ENCODE measurements at places on chromosomes 6 and 20.

DNA sequence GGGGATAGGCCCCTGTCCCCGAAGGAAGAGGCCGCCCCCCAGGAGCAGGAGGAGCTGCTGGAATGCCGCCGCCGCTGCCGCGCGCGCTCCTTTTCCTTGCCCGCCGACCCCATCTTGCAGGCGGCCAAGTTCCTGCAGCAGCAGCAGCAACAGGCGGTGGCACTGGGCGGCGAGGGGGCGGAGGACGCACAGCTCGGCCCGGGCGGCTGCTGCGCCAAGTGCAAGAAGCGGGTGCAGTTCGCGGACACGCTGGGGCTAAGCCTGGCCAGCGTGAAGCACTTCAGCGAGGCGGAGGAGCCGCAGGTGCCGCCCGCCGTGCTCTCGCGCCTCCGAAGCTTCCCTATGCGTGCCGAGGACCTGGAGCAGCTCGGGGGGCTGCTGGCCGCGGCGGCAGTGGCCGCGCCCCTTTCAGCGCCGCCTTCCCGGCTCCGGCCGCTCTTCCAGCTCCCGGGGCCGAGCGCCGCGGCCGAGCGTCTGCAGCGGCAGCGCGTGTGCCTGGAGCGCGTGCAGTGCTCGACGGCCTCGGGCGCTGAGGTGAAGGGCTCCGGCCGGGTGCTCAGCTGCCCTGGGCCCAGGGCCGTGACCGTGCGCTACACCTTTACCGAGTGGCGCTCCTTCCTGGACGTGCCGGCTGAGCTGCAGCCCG is 630 bp downstream of the PPP1R3G start:
- DNase-seq = no peak

GRCh38 chr20:50401587-50402418 is 108.4 kb upstream of the PTPN1 start:
- DNase-seq = no peak

GRCh38 chr20:24917797-24918578 is 31.1 kb upstream of the CST7 start:
- DNase-seq = peak; percentile 32

GRCh38 chr20:48196486-48196885 is 411.2 kb upstream of the SULF2 start:
- DNase-seq = no peak

DNA sequence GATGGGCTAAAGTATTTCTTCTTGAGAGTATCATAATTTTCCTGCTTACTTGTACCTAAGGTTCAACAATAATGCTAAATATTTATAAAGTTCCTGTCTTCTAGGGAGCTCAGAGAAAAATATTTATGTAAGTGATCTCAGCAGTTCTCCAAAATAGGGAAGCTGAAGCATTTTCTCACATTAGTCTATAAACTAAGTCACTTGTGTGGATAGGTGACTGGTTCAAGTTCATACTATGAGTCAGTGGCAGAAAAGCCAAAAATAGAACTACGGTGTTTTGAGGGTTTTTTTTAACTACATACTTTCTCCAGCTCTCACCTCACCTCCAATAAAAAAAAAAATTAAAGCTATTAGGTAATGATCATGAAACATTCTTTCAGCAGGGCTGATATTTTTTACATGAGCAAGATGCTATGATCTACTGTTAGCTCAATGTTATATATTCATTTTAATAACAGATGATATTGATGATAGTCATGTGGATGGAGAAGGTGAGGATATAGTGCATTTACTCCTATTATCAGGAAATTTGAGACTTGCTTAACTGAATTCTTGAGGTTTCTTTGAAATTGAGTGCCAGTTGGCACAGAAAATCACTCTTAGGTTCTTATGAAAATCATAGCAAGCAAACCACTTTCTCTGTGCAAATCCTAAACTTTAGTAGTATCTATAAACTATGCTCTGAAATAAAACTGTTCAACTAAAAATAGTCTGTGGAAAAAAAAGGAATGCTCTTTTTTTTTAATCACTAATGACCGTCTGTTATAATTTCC is 4.1 kb upstream of the MOXD1 start:
- DNase-seq = no peak

DNA sequence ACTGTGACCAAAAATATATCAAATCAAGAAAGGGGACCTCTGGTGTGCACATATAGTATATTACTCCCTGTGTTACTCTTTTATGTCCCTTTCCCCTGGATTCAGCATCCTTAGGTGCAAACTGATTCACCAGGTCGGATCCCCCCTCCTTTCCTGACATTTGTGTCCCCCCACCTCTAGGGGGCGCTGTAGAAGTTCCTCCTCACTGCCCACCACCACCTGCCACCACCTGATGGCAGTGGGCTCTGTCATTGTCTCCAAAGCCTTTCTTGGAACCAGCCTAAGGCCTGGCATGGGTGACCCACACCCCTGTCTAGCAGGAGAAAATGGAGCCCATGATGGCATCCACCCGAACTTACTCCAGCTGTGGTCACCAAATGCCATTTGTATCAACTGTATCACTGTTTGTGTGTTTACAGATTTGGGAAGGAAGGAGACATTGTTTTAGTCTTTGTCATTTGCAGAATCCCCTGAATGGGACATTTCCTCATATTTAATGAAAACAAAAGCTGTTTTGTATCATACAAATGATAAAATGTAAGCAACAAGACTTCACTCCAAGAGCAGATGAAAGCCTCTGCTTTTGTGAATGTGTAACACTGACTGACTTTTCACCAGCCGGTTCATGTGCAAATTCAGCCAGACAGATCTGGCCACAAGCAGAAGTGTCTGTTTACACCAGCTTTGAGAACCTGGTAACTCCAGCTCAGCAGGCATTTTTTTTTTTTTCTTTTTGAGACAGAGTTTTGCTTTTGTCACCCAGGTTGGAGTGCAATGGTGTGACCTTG is 66.2 kb downstream of the ARMC2 start:
- peak; percentile 9 for DNase-seq

GRCh38 chr20:62089393-62089792 is 23.7 kb upstream of the TAF4 start:
- DNase-seq = no peak

DNA sequence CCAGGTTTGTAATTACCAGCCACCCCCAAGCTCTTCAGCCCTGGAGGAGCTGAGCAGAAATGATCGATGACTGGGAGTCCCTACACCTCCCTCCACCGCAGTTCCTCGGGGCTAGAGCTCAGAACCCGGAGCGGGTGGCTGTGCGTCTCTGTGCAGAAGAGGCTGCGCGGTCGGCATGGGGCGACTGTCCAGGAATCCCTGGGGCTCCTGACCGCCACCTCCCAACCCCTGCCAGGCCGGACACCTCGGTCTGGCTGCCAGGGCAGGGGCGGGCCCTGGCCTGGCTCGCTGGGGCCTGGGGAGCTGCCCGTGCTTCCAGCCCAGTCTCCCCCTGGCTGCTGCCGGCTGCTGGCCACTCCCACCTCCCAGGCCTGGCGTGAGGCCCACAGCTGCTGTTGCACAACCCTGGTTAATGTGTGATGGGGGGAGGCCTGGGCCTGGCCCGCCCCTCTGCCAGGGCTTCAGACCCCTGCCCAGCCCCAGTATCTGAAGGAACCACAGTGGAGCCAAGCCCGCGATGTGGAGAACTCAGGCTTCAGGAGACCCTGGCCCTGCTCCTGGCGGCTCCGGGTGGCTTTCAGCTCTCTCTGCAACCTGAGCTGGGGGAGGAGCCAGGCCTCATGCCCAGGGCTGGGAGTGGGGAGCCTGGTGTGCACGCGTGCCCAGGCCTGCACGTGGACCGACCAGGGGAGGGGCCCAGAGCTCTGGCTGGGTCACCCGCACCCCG is 1.2 kb downstream of the SLC2A4RG start:
- no peak for DNase-seq

DNA sequence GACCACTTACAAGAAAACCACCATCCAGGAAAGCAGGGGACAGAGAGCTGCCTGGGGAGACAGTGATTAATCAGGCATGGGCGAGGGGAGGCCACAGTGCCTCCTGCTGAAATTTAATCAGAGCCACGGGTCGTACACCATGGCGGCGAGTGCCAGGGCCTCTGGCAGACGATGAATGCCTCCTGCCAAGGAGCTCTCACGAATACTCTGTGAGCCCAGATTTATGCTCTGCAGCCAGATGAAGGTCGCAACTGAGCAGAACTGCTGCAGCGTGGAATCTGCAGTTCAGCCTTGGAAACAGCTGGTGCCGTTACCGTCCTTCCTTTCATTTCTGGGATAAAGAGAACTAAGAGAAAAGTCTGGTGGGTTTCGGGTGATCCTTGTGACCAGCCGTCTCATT is 85.6 kb downstream of the BFSP1 start:
- DNase-seq = no peak

DNA sequence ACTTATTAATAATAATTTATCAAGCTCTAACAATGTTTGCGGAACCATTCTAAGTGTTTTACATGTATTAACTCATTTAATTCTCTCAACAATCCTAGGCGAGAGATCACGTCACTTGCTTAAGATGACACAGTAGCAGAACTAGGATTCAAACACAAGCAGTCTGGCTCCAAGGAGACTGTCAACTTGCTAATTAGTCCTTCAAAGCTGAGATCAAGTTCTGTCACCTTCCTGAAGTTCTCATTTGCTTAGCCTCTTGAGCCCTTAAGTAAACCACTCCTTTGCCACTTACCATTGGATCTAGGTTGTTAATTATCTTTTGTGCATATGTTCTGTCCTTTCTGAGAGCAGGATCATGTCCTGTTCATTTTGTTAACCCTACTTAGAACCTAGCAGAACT is 14.1 kb downstream of the FKBP5 start:
- DNase-seq = no peak

GRCh38 chr6:129893640-129894039 is 32.5 kb upstream of the TMEM244 start:
- peak; percentile 15 for DNase-seq

- no peak for DNase-seq
These were observed 290.8 kb downstream of the THBS2 start for GRCh38 chr6:168962886-168963285.

- DNase-seq = no peak
These were observed 168.5 kb upstream of the SIM1 start for GRCh38 chr6:100633096-100633777.

DNA sequence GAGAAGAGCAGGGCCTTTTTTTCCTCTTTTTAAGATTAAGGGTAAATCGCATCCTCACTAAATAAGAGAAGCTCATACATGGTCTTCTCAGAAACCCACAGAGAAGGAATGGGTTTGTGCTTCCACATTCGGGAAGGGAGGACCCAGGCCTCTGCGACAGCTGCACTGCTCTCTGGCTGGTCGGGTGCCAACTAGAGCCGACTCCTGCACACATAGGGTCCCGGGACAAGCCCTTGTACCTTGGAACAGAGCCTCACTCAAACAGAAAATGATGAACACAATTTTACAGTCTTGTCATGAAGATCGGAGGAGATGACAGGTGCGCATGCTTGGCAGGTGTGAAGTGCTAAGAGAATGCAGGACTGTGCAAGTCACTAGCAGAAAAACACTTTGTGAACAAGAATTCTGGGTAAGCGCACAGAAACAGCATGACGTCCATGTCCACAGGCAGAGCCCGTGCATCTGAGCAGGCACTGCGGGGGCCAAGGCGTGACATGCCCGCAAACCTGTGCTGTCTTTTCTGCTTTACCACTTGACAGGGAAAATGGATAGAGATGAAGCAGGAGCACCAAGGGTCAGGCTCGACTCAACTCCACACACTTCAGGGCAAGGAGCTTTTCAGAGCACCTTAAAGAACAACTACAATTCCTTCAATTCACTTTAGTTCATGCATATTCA is 101.0 kb upstream of the MPC1 start:
- DNase-seq = no peak

DNA sequence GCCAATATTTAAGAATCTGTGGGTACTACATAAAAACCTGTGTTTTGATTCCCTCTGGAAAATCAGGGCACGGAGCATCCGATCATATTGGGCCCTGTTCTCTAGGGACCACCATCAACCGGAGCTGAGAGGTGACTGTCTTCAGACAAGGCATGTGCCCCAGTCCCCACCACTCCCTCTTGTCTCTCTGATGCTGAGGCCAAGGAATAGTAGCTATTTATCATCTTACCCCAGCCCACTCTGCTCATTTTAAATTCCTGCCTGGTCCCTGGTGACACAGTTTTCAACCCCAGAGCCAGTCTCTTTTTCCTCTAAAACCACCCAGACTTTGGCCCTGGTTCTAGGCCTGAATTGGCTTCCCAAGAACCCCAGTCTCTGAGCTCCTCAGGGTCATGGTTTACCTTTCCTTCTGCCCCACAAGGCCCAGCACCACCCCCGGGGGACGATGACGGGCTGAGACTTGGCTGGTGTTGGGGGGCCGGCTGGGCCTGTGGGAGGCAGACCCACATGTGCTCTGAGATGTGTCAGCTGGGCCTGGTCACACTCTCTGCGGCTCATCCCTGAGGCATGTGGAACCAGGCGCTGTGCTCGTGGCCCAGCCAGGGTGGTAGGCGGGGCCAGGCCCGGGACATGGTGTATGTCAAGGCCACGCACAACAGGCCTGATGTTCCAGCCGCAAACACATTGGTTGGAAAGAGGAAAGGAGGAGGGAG is 114.4 kb downstream of the CEBPB start:
- no peak for DNase-seq

DNA sequence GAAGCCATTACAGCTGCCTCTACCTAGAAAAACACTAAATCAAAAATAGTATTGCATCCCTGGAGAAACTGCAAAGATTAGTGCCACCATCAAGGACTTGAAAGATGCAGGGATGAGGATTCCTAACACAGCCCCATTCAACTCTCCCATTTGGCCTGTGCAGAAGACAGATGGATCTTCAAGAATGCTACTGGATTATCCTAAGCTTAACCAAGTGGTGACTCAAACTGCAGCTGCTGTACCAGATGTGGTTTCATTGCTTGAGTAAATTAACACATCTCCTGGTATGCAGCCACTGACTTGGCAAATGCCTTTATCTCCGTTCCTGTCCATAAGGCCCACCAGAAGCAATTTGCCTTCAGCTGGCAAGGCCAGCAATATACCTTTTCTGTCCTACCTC is 117.4 kb downstream of the TBC1D32 start:
- no peak for DNase-seq

GRCh38 chr6:64288351-64288750 is 652.7 kb downstream of the PHF3 start:
- no peak for DNase-seq

- DNase-seq = no peak
These were observed 384.2 kb downstream of the PRKN start for GRCh38 chr6:162343198-162343935.

DNA sequence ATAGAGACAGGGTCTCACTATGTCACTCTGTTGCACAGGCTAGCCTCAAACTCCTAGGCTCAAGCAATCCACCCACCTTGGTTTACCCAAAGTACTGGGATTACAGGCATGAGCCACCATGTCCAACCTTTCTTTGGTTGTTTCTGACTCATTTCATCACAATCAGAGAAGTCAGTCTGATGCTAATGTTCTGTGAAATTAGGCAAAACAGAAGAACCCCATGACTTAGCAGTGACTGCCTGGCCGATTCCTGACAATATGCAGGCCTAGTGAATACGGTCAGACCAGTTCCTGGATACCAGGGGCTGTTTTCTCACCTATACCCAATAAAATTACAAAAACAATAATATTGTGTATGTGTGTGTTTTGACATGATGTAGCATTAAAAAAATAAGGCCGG is 58.8 kb upstream of the BTN3A2 start:
- DNase-seq = no peak

- DNase-seq = no peak
These were observed 10.1 kb upstream of the CALHM6 start for GRCh38 chr6:116450769-116451740.
